ENCODE measurements at places on chromosomes 11 and 22.

- peak; percentile 70 for DNase-seq
Measured at GRCh38 chr11:111922803-111923202, 4.1 kb downstream of the C11orf52 start.

GRCh38 chr22:44520465-44521094 is 22.5 kb upstream of the RTL6 start:
- no peak for DNase-seq

DNA sequence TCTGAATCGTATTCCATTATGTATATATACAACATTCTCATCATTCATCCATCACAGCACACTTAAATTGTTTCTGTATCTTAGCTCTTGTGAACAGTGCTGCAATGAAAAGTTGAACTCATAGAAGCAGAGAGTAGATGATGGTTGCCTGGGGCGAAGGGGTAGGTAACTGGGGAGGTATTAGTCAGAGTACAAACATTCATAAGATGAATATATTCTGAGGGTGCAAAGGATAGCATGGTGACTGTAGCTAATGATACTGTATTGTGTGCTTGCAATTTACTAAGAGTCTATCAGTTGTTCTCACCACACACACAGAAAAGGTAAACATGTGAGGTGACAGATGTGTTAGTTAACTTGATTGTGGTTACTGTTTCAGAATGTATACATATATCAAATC is 12.6 kb upstream of the RFPL2 start:
- DNase-seq: no peak

DNA sequence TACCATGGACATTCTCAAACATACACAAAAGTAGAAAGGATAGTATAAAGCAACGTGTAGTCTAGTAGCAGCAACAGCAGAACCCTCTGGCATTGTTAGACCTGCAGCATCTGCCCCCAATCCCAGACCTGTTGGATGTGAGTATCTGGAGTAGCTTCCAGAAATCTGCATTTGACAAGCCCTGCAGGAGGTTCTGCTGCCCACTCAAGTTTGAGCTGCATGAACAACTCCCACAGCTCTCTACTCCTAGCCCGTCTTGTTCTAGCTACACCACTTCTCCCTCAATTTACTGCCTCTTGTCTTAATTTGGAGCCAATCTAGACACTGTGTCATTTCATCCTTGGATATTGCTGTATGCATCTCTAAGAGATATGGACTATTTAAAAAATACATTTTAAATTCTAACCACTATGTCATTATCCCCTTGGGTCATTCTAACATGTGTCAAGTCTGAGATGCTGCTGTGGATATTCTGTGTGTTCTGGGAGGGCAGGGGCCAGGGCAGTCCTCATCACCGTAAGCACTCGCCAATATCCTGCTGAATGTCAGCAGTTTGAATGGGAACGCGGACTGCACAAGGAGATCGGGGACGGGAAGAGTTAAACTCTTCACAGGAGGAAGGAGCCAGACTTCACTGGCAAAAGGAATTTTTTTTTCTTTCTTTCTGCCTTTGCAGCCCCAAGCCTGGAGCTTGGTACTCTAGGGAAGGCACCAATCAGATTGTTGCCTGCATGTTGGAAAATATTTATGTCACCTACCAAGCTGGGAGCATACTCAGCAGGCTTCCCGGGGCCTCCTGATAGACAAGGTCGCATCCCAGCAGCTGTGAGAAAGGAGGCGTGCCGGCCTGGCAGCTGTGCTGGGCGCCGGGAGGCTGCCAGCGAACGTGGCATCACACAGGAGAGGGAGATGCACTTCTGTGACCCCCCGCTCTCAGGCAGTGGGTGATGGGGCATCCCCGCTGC is 429.0 kb downstream of the MIAT start:
- no peak for DNase-seq

DNA sequence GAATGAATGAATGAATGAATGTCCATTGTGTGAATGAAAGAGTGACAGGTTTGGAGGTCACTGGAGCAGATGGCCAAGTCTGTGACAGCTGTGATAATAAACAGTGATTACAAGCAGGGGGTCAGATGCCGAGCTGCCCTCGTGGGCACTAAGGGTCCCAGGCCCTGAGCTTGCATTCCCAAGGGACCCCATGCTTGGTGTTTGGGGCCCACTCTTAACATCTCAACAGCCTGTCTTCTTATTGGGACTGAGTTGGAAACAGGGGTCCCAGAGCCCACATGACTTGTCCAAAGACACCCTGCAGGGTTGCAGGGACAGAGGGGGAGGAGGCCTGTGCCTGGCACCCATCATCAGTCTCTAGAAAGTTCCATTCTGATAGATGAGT is 12.0 kb upstream of the ANO1 start:
- no peak for DNase-seq

DNA sequence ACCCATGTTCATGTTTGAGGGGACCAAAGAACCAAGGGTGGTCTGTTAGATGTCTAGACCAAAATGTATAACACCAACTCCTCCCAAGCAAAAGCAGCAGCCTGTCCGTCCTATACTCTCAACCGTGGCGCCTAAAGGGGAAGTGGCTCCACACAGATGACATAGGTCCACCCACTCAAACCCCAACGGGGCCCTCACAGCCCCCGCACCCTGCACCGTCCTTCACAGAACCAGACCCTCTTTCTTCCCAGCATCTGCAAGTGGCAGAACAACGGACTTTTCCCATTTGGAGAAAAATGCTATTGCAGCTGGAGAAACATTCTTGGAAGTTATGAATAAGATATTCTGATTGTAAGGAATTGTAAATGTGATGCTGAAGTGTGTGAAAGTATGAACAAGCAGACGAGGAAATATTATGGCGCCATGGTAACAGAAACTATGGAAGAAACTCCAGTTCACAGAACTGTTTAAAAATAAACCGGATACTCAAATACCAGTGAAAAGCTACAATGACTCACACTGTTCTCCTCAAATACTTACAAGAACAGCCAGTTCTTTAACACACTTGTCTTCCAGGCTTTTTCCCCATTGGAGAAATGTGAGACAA is 76.5 kb upstream of the ARFGAP3 start:
- DNase-seq: peak; percentile 90

- DNase-seq: no peak
Measured at GRCh38 chr11:10543782-10544181, 2.8 kb upstream of the RNF141 start.

Measured in AG08395 (cell line).